ENCODE measurements at places on chromosomes 4 and X.

- no peak for DNase-seq
Measured at GRCh38 chrX:397575-397974, 10.9 kb upstream of the PPP2R3B start.

DNA sequence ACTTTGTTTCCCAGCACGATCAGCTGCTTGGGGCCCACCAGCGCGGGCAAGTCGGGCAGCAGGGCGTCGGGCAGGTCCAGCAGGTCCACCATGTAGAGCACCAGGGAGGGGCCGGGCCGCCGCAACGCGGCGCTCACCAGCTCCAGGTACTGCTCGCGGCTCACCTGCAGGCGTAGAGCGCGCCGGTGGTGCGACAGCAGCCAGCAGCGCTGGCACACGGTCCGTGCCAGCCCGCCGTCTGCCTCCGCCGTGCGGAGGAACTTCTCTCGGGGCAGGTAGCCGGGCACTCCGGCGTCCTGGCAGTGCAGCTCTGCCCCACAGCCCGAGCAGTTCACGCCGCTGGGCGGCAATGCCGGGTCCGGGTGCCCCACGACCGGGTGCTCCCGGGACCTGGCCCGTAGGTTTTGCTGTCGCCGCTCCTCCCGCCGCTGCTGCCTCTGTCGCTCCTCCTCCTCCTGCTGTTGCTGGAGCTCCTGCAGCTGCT lies 527 bp downstream of the NOA1 start:
- peak; percentile 9 for DNase-seq

GRCh38 chr4:109011241-109012026 lies 248.6 kb upstream of the ETNPPL start:
- DNase-seq, result no peak

DNA sequence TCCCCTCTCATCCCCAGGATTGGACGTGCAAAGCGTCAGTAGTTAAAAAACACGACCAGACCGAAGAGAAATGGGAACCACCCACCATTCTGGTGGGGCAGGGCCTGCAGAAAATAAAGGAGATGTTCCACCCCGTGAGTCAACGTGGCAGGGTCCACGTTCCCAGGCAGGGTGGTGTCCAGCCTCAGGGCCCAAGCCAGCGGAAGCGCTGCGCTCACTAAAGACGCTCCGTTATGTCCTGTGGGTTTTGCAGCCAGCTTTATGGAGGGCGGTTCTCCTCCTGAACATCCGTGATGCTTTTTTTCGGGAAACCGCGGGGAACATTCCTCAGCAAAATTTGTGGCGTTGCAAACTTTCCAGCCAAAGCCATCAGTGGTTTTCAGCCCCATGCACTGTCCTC lies 93.4 kb upstream of the SHOX start:
- no peak for DNase-seq

GRCh38 chrX:106150701-106151100 lies 17.4 kb upstream of the PWWP3B start:
- DNase-seq, result no peak

DNA sequence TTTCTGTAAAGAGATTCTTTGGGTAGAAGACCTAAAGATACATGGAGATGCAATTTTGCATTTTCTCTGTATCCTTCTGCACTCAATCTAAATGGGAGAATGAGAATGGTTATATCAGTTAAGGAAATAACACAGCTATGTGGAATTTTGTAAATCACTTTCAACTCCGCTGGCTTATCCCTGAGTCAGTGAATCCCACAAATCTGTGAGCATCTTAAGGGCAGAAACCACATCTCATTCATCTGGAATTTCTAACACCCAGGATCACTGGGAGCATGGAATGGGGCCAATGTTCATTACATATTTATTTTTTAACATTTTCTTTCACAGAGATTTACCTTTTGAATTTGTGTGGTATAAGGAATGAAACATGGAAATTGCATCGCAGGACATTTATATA lies 167.8 kb downstream of the CFAP47 start:
- no peak for DNase-seq

GRCh38 chrX:32084757-32085156 lies 1012.9 kb upstream of the FTHL17 start:
- DNase-seq, result no peak

DNA sequence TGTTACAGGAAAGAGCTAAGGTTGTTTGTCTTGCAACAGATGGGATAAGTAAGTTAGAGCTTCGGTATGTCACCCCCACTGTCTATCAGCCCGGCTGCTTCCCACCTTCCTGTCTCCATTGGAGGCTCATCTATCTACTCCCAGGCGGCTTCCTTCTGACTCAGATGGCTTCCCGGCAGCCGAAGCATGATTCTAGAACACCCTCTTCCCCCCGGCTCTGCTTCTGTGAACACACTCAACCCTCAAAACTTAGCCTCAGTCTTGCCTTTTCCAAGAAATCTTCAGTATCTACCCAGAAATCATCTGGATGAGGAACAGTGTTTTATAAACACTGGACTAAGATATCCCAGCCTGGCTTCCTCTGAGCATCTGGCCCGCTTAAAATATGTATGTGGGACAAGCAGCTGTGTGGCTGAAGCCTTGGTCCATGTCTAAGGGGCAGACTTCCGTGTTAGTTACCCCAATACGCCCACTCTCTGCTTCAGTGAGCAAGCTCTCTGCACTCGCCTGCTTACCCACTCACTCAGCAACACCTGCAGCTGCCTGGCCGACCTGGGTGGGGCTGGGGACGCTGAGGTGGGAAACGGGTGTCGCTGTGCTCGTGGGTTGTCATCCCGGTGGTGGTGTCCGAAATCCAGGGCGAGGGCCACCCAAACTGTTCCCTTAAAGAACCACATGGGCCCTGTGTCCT lies 12.0 kb upstream of the SLC2A9 start:
- no peak for DNase-seq

- no peak for DNase-seq
Measured at GRCh38 chr4:20916106-20916505, 215.8 kb downstream of the PACRGL start.

DNA sequence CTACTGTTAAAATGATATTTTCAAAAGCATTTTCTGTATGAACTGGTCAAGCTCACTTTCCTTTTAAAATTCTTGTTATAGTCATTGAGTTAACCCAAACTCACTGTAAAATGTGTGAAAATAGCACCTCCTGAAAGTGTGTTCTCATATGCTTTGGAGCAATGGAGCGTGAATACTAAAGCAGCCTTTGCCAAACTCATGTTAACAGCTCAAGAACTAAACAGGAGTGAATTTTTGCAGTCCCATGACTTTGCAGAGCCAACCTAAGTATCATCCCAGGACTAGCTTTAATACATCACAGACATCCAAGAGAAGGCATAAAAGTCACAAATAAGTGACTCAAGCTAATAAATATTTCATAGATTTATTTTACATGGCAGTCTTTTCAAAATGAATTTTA lies 2.3 kb downstream of the AMMECR1 start:
- DNase-seq, result no peak

DNA sequence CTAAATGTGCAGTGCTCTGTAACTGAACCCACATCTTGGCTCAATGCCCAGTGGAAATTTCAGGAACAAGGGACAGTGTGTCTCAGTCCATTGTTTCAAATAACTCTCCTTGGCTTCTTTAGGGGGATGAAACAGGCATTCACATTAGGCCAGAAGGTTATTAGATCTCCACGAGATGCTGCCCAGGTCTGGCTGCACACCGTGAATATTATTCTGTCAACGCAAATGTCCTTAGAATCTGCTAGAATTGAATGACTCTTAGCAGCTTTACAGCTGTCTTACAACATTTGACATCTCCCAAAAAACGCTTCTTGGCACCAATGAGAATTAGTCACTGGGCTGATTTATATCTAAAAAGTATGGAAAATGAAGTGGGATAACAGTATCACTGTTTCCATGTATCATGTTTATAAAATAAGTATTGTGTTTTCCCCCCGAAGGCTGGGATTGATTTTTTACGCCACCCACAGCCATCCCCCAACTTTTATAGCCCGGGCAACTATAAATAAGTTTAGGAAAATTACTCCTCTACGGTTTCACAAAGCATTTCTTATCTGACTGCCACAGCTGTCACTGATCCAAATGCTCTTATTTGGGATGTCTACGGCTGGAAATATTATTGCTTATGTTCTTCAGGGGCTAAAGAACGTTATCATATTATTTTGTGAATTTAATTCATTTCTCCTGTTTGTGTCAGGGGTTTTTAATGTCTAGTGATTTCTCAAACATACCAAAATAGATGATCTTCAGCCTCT lies 559.7 kb upstream of the FAT1 start:
- DNase-seq, result no peak

GRCh38 chr4:4574792-4575191 lies 32.9 kb upstream of the STX18 start:
- no peak for DNase-seq

DNA sequence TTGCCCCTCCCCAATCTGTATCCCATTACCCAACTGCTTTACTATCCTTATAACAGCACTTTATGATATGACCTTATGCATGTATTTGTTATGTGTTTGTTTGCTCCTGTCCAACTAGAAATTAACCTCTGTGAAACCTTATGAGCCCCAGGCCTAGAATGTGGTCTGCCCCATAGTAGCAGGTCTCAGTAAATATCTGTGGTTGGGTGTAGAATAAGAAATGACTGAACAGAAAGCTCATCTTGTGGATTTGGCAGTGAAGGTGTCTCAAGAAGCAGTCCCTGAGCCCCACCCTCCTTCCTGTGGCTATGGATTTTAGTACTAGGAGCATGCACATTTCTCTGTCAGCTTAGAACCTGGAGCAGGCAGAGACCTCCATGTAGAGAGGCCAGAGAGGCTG lies 229.0 kb upstream of the LCORL start:
- DNase-seq, result no peak

DNA sequence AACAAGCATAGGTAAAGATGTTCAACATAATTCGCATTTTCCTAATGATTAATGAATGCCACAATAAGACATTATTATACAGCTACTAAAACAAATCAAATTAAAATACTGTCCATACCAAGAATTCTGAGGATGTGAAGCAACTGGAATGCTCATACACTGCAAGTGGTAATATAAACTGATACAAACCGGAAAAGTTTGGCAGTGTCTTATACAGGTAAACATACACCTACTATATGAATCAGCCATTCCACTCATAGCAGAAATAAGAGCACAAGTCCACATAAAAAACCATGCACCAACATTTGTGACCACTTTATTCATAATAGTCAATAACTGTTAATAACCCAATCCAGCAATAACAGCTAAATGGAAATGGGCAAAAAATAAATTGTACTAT lies 79.3 kb downstream of the FBXW7 start:
- no peak for DNase-seq

DNA sequence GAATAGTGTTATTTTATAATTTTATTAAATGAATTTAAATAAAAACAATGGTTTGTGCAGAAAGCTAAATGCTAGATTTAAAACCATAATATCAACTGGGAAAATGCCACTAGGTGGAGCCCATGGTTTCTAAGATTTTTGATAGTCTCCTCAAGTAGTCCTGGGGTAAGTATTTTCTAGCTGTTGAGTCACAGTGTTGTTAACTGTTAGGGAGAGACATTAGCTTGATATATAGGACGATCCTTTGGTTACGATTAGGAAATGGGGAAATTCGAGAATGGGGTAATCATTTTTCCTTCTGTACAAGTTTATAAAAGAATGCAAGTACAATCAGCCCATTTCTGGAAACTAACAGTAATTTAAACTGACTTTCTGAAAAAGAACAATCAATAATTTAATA lies 378.4 kb downstream of the ANKRD50 start:
- peak; percentile 14 for DNase-seq

DNA sequence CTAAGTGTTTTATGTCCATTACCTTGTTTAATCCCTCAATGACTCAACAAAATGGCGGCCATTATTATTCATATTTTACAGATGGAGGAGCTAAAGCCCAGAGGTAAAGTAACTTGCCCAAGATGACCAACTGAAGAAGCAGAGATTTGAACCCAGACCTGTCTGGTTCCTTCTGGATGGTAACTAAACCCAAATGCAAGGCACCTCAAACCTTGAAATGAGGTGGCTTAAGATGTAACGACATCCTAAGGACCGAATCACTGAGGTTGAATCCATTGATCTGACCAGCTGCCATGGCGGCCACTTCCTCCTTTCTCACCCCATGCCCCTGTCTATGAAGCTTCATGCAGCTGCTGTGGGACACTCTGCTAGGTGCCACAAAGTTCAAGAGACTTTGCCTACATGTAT lies 932 bp downstream of the TLR10 start:
- no peak for DNase-seq

DNA sequence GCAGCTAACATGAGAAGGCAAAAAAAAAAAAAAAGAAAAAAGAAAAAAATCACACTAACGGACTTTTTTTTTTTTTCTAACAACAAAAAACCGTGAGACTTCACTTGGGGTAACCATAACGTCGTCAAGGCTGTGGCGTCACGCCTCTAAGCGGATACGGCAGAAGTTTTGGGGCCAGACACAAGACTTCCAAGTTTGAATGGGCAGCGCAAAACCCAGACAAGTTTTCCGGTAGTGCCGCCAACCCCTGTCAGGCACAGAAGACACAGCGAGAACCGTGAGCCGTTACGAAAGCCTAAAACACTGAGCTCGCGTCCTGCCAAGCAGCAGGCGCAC lies 556 bp upstream of the SMARCA5 start:
- no peak for DNase-seq

DNA sequence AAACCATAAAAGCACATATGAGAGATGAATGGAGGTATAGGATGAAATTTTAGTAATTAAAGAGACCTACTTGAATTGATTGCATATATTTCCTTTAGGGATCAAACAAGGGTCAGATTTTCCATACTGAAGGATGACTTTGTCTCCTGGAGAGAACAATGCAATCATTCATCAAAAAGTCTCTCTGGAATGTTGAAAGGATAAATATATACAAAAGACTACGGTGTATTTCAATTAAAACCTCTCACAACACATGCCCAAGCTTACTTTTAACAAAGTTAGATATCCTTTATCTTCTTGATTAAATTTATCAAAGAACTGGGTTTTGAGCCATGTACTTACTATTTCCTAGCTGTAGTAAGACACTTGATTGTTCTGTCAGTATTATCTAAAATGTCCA lies 36.8 kb upstream of the ADH7 start:
- no peak for DNase-seq

- peak; percentile 24 for DNase-seq
Measured at GRCh38 chr4:134777606-134778005, 576.0 kb upstream of the PABPC4L start.
